Stomach (tissue), 19 donors: ENCODE measurements at places on chromosomes 7 and 10.

GRCh38 chr10:125828311-125828710, 5.0 kb downstream of the BCCIP start:
- no peak overlapping the region for H3K4me3 ChIP-seq
- H3K27me3 ChIP-seq, result no peaks in the 10 kb centered on the region
- H3K36me3 ChIP-seq, result peaks cover 47% of the 10 kb centered on the region

DNA sequence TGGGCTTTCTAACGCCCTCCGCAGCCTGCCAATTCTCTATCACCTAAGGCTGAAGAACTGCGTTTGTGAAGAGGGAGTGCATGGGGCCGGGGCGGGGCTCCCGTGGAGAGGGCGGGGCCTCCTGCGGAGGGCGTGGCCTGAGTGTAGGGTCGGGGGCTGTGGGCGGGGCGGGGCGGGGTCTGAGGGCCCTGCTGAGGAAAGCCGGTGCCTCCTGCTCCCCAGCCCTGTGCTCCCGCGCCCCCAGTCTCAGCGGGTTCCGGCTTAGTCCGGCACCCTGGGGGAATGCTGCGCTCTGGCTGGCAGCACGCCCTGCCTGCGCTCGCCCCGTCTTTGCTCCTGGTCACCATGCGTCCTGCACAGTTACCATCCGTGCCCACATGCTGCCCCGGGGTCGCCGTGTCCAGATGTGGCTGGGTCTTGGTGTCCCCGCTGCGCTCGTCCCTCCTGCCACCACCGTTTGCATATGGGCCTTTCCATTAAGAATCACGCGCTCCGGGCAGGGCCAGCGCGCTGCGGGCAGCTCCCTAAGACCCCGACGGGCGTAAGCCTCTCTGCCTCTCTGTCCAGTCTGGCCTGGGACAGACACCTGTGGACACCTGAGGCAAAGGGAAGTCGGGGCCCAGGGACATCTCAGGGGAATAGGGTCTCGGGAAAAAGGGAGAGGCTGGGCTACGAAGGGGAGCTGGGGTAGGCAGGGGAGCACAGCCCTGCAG, 144.0 kb upstream of the RET start:
- no peak overlapping the region for H3K27ac ChIP-seq
- H3K27me3 ChIP-seq, result peaks cover 12% of the 10 kb centered on the region
- peak overlapping the region; percentile 41 for H3K4me3 ChIP-seq

DNA sequence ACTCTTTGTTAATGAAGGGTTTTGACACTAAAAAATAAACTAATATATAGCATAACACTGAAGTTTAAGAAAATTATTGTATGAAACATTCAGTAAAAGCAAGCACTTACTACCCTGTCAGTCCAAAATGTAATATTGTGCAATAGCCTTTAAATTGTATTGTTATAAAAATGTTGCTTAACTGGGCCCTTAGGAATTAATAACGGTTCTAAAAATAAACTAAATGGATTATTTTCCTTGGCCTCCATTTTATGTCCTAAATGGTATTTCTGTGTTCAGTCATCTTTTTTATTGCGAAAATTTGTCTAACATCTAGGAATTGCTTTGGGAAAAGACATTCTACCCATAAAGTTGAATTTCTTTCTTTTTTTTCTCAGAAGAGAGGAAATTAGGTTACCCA, 49.0 kb upstream of the ABI1 start:
- no peak for DNase-seq
- no peak overlapping the region for H3K27ac ChIP-seq
- no peaks in the 10 kb centered on the region for H3K36me3 ChIP-seq
- H3K4me1 ChIP-seq, result no peaks in the 10 kb centered on the region
- H3K4me3 ChIP-seq, result no peak overlapping the region
- H3K27me3 ChIP-seq, result no peaks in the 10 kb centered on the region

DNA sequence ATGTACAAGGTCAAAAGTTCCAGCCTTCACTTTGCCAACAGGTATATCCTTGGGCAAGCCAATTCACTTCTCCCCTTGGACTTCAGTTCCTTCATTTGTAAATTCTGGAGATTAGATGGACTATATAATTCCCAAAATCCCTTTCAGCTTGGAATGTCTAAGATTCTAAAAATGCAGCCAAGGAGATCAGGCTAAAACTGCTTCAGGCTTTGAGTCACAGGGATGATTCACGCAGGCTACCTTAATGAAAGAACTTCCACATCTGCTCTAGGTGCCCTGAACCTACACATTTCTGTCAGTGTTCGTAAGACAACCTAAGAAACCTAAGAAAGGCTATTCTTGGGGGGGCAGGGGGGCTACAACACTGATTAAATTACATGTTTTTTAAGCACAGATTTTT, 7.1 kb downstream of the CPVL start:
- peaks cover 9% of the 10 kb centered on the region for H3K27me3 ChIP-seq
- H3K27ac ChIP-seq, result no peak overlapping the region
- no peak for DNase-seq
- H3K36me3 ChIP-seq, result no peaks in the 10 kb centered on the region

- no peaks in the 10 kb centered on the region for H3K27me3 ChIP-seq
- no peaks in the 10 kb centered on the region for H3K4me1 ChIP-seq
- H3K27ac ChIP-seq, result no peak overlapping the region
- DNase-seq, result no peak
- H3K4me3 ChIP-seq, result no peak overlapping the region
Measured at GRCh38 chr10:75418293-75418692, 13.1 kb upstream of the LRMDA start.

- no peaks in the 10 kb centered on the region for H3K36me3 ChIP-seq
- no peak for DNase-seq
- no peak overlapping the region for H3K4me3 ChIP-seq
Measured at GRCh38 chr10:44804661-44805060, 106.5 kb upstream of the TMEM72 start.

GRCh38 chr10:5013385-5013784, 9.7 kb upstream of the AKR1C2 start:
- DNase-seq, result no peak
- H3K27ac ChIP-seq, result no peak overlapping the region
- H3K36me3 ChIP-seq, result no peaks in the 10 kb centered on the region

DNA sequence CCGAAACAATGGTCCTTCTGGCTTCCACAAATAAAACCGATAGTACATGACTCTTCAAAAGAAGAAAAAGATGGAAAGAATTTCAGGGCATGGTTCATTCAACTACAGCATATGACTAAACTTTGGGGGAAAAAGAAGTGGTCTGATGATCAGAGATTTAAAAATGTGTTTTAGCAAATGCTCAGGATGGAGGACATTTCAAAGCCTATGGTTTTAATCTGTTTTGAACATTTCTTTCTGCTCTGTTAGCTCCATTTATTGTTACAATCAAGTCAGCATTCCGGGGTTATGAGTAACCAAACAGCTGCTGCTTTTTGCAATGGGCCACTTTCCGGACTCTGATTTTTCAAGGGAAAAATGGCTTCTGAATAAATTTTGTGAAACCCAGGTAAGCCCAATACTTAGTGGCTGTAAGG, 142.4 kb downstream of the CUBN start:
- H3K27me3 ChIP-seq, result no peaks in the 10 kb centered on the region
- H3K4me1 ChIP-seq, result peaks cover 3% of the 10 kb centered on the region
- no peaks in the 10 kb centered on the region for H3K36me3 ChIP-seq
- no peak overlapping the region for H3K4me3 ChIP-seq
- peak overlapping the region; percentile 63 for H3K27ac ChIP-seq

- H3K36me3 ChIP-seq, result no peaks in the 10 kb centered on the region
- peaks cover 15% of the 10 kb centered on the region for H3K4me1 ChIP-seq
- H3K4me3 ChIP-seq, result no peak overlapping the region
- H3K27me3 ChIP-seq, result peaks cover 61% of the 10 kb centered on the region
- DNase-seq, result no peak
Measured at GRCh38 chr7:128888756-128889095, 21.8 kb downstream of the KCP start.

DNA sequence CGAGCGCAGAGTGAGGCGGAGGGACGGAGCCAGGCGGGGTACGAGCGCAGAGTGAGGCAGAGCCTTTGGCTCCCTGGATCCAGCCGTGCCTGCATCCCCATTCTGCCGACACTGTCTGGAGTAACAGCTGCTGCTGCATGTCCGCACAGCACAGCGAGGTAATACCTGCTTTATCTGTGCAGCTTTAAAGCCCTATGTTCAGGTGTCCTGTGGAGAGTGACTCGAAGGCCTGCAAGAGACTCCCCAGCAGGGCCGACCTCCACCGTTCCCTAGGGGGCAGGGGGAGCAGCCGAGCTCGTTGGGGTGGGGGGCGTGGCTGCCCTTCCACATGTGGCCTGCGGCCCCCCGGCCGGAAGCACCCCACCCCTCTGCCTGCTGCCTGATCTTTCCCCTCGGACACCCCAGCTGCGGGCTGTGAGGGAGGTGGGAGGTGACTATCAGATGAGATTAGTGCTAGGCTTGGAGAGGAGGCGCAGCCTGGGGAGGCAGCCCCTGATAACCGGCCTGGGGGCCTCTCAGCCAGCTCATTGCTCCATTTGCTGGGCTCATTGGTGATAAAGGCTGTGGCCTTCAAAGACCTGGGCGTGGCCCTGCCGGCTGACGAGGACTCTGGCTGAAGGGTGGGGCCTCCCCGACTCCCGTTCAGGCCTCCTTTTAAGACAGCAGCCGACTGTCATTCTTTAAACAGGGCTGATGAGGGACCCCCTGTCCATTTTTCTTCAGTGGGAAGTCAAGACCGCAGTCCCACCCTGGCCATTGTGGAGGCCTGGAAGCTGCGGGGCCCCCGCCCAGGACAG, 8.0 kb downstream of the VENTX start:
- peaks cover 98% of the 10 kb centered on the region for H3K27me3 ChIP-seq
- no peak overlapping the region for H3K27ac ChIP-seq
- DNase-seq, result peak; percentile 41
- no peaks in the 10 kb centered on the region for H3K36me3 ChIP-seq

DNA sequence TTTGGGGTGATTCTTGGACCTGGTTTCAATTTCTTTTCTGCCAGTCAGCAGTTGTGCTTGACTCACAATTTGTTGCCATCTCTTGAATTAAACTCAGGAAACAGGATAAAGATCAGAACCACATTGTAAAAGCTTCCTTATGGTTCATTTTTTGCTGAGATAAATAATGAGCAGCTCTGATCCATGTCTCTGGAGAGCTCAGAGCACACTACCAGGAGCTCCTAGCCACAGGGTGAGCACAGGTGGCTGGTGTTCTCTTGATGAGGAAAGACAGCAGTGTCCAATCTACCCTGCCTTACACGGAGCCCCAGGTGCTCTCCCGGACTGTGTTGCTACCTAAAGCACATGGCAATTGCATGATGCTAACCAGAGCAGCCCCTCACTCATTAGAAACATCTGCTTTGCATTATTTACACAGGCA, 17.2 kb upstream of the FAM170B start:
- no peak overlapping the region for H3K4me3 ChIP-seq
- H3K36me3 ChIP-seq, result no peaks in the 10 kb centered on the region
- DNase-seq, result no peak
- H3K27ac ChIP-seq, result no peak overlapping the region

DNA sequence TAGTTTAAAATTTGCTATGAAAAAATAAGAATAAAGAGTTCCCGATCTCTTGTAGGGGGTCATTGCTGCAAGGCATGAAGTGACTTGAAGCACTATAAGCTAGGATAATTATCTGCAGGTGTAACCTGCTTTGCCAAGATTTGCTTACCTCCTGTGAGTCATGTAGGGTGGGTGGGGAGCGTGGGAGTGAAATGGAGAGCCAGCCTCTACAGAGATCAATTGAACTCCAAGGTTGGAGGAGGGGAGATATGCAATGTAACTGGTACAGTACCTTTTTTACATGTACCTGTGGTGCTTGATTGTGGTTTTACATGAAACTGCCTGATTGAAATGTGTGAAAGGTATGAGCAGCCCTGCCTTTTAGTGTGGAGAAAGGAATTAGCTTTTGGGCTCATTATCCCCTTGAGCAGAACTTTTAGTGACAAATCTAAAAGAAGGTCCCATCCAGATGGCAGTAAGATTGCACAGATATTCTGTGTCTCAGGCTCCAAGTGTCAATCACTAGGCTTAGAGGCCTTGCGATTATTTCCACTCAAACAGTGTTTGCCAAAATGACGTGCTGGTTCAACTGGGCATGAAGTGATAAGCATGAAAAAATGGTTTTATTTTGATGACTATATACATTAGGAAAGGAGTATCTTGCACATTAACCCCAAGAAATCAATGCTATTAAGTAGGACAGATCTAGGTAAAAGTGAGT, 138.6 kb upstream of the GRB10 start:
- no peaks in the 10 kb centered on the region for H3K27me3 ChIP-seq
- DNase-seq, result no peak
- no peak overlapping the region for H3K4me3 ChIP-seq

GRCh38 chr10:484441-484924, 205.0 kb downstream of the DIP2C start:
- peak overlapping the region; percentile 47 for H3K4me3 ChIP-seq
- no peaks in the 10 kb centered on the region for H3K36me3 ChIP-seq
- peak overlapping the region; percentile 81 for H3K27ac ChIP-seq
- DNase-seq, result peak; percentile 42
- no peaks in the 10 kb centered on the region for H3K27me3 ChIP-seq

DNA sequence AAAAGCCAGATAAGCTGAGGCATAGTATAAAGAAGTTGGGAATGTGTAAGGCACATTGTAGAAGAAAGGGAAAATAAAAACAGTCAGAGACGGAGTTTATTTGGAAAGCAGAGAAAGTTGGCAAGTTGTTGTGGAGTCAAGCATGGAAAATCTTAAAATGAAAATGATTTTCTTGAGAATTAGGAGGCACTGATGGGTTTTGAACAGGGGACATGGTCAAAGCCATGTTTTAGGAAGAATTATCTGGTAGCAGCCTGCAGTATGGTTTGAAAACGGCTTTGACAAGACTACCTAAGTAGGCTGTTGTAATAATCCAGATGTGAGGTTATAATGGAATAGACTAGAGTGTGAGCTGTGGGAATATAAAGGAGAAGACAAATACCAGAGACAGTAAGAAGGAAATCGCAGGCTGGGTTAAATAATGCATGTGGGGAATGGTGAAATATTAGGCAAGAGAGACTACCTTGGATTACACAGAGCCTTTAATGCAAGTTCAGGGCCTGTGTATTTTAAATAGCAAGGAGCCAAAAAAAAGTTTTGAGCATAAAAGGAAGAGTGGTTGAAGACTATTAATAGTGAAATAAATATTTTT, 130.4 kb upstream of the MEOX2 start:
- no peak overlapping the region for H3K27ac ChIP-seq
- peak; percentile 6 for DNase-seq
- H3K4me3 ChIP-seq, result no peak overlapping the region
- H3K27me3 ChIP-seq, result no peaks in the 10 kb centered on the region

DNA sequence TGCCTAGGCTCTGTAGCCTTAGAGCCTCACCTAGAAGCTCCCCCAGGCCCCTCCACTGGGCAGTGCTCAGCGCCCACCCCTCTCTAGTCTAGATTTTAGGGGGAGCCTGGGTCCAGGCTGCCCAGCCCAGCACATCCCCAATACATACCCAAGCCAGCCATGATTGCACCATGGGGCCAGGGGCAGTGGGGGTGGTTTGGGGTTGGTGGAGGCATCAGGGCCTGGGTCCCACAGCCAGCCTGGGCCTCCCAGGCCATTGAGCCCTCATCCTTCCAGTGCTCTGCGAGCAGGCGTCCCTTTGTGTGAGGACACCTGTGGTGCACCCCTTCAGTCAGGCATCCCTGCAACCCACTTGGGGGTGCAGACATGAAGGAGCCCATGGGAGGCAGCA, 76.9 kb upstream of the RET start:
- H3K4me3 ChIP-seq, result no peak overlapping the region
- H3K36me3 ChIP-seq, result no peaks in the 10 kb centered on the region
- H3K27me3 ChIP-seq, result no peaks in the 10 kb centered on the region
- DNase-seq, result no peak
- H3K27ac ChIP-seq, result no peak overlapping the region
